ENCODE measurements at places on chromosomes 16 and 17.

DNA sequence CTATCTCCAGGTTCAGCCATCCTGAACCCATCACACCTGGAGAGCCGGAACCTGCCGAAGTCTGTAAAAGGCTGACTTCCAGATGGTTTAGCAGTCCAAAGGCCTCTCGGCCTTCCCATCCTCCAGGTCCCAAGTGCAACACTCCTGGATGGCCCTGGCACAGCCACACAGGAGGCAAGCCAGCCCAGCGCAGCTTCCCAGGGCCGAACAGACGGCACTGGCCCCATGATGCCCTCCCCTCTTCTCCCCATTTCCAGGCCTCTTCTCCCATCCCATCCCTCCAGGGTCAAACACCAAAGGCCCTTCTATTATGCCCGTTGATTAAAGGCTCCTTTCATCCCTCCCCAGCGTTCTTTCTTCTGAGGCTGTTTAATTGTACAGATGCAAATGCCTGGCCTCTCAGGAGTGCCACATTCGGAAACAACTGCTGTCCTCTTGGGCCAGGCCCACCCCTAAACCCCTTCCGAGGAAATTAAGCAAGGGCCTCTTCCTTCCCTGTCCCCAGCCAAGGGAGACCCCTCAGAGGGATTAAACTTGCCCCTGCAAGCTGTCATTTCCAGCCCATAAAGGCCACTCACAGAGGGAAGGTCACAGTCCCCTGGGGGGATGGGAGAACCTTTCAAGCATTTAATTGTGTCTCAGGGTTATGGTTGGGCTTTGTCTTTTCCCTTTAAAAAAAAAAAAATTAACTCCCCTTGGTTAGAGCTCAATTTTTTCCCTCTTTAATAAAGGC lies 30.8 kb downstream of the AXIN2 start:
- peaks cover 16% of the 10 kb centered on the region for H3K4me1 ChIP-seq
- no peaks in the 10 kb centered on the region for H3K36me3 ChIP-seq
- H3K27ac ChIP-seq, result no peak overlapping the region
- H3K27me3 ChIP-seq, result 0 out of 2 replicates have a peak, but pooled peaks cover 2% of the 10 kb centered on the region
- DNase-seq, result no peak

GRCh38 chr17:79996291-79996690 lies 39.4 kb downstream of the TBC1D16 start:
- H3K27ac ChIP-seq, result no peak overlapping the region
- H3K4me3 ChIP-seq, result no peak overlapping the region
- H3K4me1 ChIP-seq, result peaks cover 20% of the 10 kb centered on the region
- no peaks in the 10 kb centered on the region for H3K36me3 ChIP-seq
- no peak for DNase-seq

DNA sequence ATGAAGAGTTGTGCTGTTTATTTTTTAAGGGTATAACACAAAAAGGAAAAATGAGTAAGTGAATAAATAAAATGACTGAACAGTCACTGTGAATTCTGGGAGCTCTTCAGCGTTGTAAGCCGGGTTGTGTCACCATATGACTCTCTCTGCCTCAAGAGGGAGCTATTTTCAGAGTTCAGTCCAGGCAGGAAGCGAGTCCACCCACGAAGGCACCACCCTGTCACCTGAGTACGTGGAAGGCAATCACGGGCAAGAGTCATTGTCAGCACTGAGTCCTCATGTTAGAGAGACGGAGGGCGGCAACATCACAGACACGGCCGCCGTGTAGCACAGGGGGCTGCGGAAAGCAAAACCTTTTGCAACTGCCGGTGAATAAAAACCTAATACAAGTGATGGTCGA lies 227.6 kb downstream of the UTP18 start:
- H3K36me3 ChIP-seq, result no peaks in the 10 kb centered on the region
- H3K4me1 ChIP-seq, result no peaks in the 10 kb centered on the region
- no peak for DNase-seq
- no peak overlapping the region for H3K4me3 ChIP-seq
- H3K27ac ChIP-seq, result no peak overlapping the region

DNA sequence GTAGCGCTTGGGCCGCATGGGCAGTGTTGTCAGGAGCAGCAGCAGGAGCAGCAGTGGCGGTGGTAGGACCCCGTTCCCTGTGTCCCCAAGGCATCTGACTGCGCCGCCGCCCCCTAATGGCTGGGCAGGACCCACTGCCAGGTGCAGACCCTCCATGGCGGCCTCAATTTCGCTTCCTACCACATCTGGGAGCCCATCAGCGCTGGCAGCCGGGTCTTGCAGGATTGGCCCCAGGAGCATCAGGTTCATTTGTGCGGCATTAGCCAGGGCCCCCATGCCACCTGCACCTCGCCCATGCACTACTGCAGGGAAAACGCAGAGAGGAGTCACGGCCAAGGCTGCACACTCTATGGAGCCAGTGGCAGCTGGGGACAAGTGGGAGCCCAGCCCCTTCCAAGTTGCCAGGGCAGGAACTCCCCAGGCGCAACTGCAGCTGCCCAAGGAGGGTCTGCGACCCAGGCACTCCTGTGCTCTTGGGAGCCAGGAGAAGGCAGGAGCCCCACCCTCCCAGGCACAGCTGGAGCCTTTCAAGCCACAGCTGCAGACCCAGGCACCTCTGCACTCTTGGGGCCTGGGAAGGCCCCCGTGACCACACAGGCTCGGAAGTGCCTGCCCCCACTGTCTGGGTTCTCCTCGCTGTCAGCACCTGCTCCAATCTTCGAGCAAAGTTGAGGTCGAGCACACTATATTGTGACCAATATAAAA lies 594.2 kb downstream of the KCNJ18 start:
- no peaks in the 10 kb centered on the region for H3K4me1 ChIP-seq
- no peaks in the 10 kb centered on the region for H3K36me3 ChIP-seq
- no peak for DNase-seq
- H3K27ac ChIP-seq, result no peak overlapping the region
- H3K4me3 ChIP-seq, result no peak overlapping the region

DNA sequence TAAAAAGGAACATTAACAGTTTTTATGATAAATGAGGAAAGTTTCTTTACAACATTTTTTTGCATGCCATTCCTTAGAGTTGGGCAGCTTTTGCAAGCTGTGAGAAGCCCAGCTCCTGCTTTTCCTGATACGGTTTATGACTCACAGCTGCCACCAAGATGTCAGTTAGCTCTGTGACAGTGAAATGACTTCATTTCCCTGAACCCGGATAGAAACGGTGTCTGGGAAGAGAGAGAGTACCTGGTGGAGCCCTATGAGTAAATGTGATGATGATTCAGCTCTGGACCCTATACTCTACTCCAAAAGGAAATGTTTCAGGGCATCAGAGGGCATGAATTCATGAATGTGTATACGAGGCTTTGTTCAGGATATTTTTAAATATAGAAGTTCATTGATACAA lies 366.3 kb upstream of the HSBP1 start:
- no peak for DNase-seq
- no peaks in the 10 kb centered on the region for H3K27me3 ChIP-seq
- H3K36me3 ChIP-seq, result no peaks in the 10 kb centered on the region
